Kidney glomerular epithelial cell (primary cell): ENCODE measurements at places on chromosomes 12 and 14.

DNA sequence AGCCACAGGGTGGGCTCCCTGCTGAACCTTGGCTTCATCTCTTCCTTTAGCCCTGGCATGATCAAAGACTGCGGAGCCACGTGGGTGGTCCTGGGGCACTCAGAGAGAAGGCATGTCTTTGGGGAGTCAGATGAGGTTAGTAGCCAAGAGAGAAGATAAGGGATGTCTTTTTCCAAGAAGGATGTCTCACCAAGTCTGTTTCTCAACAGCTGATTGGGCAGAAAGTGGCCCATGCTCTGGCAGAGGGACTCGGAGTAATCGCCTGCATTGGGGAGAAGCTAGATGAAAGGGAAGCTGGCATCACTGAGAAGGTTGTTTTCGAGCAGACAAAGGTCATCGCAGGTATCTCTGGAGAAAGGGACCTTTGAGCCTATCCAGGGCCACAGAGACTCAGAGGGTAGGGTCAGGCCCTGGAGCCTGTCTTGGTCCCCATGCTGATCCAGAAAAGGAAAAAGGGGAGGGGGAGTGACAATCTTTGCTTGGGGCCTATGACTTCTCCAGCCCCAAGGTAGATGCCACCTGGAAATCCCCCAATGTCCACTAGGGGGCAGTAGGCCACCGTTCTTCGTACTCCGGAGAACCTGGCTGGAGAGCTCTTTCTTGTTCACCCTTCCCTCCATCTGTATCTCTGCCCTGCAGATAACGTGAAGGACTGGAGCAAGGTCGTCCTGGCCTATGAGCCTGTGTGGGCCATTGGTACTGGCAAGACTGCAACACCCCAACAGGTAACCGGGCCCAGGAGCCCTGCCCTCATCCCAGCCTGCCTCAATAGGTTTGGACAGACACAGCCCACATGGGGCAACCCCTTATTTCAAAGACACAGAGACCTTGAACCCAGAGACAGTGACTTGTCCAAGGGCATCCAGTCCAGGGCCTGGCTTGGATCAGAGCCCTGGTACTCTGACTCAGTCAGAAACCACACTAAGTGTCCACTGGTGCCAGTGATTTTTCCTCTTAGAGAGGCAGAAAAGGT is 2.0 kb downstream of the TPI1 start:
- peak; percentile 57 for DNase-seq

DNA sequence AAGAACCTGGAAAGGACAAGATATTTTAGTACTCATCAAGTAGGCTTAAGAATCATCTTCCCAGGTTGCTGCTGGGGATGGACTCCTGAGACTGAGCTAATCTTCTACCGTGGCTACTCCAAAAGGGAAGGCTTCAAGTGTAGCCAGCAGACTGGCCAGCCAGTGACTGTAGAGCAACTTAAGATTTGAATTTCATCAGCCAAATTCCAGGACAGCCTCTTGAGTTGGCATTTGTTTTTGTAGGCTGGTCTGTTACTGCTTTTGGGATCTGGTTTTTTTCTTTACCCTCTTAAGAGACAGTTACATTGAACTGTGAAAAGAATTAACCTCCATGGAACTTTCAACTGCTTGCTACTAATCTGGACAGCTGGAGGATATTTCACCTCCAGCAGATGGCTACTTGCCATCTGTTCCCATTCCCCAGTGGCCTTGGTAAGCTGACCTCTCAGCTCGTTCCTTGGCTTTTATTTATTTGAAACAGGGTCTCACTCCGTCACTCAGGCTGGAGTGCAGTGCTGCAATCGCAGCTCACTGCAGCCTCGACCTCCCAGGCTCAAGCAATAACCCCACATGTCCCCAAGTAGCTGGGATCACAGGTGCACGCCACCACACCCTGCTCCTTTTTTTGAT is 20.7 kb downstream of the VTI1B start:
- no peak for DNase-seq

- DNase-seq = no peak
Measured at GRCh38 chr14:102058961-102059360, 27.9 kb downstream of the HSP90AA1 start.

DNA sequence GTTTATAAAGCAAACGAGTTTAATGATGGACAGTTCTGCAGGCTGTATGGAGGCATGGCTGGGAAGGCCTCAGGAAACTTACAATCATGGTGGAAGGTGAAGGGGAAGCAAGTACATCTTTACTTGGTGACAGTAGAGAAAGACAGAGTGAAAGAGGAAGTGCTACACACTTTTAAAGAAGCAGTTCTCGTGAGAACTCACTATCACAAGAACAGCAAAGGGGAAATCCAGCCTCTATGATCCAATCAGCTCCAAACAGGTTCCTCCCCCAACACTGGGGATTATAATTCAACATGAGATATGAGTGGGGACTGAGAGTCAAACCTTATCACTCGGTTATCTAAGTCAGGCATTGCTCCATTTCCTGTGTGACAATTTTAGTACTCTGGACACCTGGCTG is 189.9 kb upstream of the CNTN1 start:
- DNase-seq = no peak

GRCh38 chr12:111330800-111331752 is 37.8 kb downstream of the PHETA1 start:
- DNase-seq = peak; percentile 53

DNA sequence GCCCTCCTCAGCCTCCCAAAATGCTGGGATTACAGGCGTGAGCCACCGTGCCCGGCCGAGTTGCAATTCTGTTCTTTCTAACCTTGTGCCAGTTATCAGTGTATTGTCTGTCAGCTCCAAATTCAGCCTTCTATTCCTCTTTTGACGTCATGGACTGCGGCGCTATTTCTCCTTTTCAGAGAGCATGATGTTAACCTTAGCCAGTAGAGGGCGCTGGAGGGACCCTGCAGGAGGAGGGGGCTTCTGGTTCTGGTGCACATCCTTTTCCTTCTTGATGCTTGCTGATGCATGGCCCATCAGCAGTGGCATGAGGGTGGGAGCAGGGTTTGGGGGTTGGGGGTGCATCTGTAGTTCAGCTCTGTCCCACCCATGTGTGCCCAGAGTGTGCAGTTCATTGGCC is 179.3 kb upstream of the RMST start:
- no peak for DNase-seq

DNA sequence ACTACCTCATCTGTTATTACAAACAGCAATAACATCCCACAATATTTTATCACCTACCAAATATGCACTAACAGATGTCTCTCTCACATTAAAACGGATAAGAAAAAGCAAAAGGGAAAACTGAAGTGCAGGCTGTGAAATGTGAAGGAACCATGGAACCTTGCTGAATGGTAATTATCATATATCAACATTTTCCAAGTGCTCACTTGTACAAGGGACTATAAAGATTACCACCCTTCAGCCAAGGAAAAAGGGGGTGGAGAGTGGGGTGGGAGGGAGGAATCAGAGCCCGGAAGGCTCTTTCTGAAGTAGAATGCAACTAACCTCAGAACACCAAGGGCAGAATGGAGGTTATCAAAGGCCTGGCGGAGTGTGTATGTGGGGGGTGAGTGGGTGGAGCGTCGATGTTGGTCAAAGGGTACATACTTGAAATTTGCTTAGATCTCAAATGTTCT is 1.2 kb downstream of the SNX6 start:
- no peak for DNase-seq

DNA sequence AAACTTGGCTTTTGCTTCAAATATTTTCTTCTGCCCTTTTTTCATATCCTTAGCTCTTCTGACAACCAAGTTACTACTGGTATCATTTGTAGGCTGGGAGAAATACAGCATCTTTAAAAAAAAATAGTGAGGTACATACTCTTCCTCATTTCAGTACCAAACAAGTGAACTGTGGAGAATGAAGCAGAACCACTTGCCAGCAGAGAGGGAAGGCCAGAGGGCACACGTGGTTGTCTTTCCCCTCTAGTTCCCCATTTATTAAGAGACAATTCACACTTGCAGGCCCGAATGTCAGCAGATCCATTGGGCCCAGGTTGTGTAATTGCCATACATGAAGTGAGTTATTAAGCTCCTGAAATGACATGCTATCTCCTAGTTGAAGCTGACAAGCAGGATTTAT is 3.2 kb downstream of the SUSD6 start:
- no peak for DNase-seq

DNA sequence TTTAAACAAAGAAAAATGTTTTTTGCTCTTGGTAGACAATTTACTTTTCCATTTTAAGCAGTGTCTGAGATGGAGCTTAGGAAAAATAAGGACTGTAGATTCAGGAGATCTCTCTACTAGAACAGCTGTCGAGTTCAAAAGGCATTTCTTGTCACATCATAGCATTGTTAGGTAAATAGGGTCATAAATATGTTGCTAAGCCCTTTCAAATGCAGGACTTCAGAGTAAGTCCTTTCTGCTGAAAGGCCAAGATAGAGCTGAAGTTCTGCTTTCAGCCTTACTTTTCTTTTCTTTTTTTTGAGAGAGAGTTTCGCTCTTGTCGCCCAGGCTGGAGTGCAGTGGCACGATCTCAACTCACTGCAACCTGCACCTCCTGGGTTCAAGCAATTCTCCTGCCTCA is 98.2 kb downstream of the SYNE2 start:
- no peak for DNase-seq

DNA sequence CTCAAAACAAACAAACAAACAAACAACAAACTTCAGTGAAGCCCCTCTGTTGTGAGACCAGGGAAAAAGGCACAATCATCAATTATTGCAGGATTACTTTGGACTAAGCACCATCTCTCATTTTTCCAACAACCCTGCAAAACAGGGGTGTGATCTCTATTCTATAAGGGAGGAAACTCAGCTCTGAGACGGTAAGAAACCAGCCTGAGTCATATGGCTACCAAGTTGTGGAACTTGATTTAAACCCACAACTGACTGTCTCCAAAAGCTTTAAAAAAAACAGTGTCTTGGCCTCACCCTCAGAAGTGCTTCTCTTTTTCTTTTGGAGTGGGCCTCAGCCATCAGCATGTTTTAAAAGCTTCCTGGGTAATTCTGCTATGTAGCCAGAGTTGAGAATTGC is 49.8 kb downstream of the RIN3 start:
- DNase-seq = no peak

DNA sequence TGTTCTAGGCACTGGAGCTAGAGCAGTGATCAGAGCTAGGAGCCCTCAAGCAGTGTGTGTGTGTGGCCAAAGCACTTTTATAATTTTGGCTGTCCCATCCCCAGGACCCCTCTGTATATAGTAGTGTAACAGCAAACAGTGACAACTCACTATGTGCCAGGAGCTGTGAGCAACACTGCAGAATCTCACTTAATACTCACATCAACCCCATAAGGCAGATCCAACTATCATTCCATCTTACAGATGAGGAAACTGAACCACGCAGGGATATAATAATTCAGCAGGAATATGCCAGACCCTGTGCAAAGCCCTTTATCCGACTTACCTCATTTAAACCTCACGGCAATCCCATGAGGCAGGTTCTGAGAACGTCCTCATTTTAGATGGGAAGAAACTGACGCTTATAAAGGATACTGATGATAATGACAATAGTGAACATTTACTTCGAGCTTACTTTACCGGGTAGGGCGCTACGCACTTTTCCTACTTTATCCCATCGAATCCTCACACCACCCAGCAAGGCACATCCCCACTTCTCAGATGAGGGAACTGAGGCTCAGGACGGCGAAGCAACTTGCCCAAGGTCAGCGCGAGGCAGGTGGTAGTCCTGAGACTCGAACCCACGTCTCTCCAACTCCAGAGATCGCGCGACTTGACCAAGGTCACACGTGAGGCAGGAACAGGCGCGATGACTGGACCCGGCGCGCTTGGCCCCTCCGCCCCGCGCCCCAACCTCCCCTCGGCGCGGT is 687 bp downstream of the RAB35 start:
- no peak for DNase-seq

DNA sequence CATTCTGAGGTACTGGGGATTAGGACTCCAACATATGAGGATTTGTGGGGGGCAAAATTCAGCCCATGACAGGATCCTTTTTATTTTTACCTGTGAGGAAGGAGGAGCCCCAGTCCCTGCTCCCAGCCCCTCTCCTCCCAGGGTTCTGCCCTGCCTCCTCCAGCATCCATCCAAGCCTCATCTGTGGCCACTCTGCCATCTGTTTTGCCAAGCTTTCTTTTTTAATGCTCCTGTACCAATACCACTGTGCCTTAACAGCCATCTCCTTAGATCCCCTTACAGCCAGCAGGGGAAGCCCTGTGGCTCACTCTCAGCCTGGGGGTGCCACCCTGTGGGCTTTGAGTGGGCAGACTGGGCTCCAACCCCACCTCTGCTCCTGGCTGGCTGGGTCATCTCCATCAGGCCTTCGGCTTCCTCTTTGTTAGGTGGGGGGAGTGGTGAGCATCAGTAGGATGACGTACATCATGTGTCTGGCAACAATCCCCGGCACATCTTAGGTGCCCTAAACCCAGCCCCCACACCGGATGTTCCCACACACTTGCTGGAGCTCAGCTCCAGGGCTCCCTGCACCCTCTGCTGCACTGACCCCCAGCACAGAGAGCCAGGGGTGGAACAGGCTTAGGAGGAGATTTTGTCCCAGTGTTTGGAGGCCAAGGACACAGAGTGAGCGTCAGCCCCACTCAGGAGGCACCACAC is 40.2 kb downstream of the CYP46A1 start:
- no peak for DNase-seq
